ENCODE measurements at places on chromosomes 4 and X.

DNA sequence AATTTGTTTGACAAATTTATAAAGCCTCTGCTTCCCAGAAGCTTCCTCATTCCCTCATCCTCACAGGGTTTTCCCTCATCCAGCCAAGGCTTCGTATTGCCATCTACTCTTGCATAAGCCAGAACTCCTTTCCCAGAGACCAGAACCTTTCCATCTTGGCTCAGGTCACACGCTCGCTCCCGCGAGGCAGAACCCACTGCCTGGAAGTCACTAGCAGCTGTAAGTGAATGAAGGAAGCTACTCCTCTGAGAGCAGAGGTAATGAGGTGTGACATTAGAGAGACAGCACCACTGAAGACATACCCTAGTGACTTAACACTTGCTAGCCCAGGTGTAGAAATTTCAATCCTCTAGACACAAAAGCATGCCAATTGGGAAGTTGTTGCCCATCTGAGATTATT, 52.5 kb downstream of the LHFPL1 start:
- no peak for DNase-seq

DNA sequence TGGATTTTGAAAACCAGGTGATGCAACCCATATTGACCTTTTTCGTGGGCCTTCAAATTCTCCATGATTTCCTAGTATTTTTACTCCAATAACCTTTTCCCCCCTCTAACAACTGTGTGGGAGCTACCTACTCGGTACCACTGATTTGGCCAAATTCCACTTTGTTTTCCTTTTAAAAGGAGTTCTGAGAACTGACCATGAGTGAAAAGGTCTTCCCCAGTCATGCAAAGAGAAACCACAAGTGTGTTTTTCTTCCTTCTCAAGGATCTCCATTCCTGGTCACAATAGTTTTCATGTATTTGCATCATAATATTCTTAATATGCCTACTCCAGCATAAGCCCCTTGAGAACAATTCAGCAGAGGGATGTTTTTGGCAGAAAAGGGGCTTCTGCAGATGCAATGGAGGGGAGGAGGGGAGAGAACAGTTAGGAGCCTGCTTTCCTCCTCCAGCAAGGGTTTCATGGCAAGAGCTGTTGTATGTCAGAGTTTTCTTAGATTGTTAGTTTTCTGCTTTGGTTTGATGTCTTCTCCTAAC, 195.3 kb upstream of the ANXA3 start:
- no peak for DNase-seq

GRCh38 chr4:3107691-3108121, 33.2 kb downstream of the HTT start:
- no peak for DNase-seq

DNA sequence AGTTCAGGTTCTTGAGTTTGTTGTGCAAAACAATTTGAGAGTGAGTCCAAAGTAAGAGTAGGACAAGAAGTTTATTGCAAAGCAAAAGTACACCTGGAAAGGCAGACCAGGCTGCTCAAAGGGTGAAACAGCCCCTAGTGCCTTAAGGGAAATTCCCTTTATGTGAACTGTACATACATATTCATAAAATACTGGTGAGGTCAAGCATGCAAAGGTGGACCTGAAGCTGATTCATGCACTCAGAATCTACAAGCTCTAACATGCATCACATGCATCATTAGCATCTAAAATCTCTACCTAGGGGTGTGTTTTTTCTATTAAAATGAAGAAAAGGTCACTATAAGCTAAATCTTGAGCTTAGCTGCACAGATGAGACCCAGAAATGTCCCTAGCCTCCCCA, 266.9 kb downstream of the SPATA18 start:
- no peak for DNase-seq

- peak; percentile 81 for DNase-seq
Observed at GRCh38 chrX:132218100-132218812, 991 bp downstream of the RAP2C start.

- no peak for DNase-seq
Observed at GRCh38 chr4:99683895-99684294, 26.3 kb upstream of the C4orf54 start.

Data from Ammon's horn (tissue), 1 donor.